ENCODE measurements at places on chromosomes 12 and 14. TPM values are rescaled to one million over a fixed set of nuclear protein-coding genes. Genes with fewer than 3 reads are reported as not detected.

PLEKHH1 gene
- total RNA-seq: 0.35 TPM

GSKIP gene
- 15.9 TPM for total RNA-seq

MIP gene
- not detected for total RNA-seq

TSHR gene
- total RNA-seq: not detected

PELI2 gene
- total RNA-seq: 13.0 TPM

TRPV4 gene
- 12.3 TPM for total RNA-seq

HOXC12 gene
- not detected for total RNA-seq

CSRP2 gene
- total RNA-seq: 12.7 TPM

ENDOU gene
- not detected for total RNA-seq

CDH24 gene
- 20.2 TPM for total RNA-seq

ACADS gene
- 9.5 TPM for total RNA-seq

RND1 gene
- 4.0 TPM for total RNA-seq

CLEC4C gene
- not detected for total RNA-seq

MON2 gene
- 43.0 TPM for total RNA-seq

HOXC13 gene
- total RNA-seq: not detected

APOF gene
- not detected for total RNA-seq

DEGS2 gene
- not detected for total RNA-seq

CISTR gene
- total RNA-seq: not detected

CCDC198 gene
- not detected for total RNA-seq

SERPINA3 gene
- not detected for total RNA-seq

BEGAIN gene
- 0.46 TPM for total RNA-seq

AJUBA gene
- total RNA-seq: 61.7 TPM

FITM1 gene
- not detected for total RNA-seq
